ENCODE measurements at places on chromosomes 4 and X.

- DNase-seq: no peak
Observed at GRCh38 chr4:139499186-139499585, 45.3 kb downstream of the RAB33B start.

GRCh38 chrX:139842326-139843185 lies 90.3 kb downstream of the ATP11C start:
- no peak for DNase-seq

GRCh38 chr4:123452616-123453015 lies 56.0 kb downstream of the SPRY1 start:
- peak; percentile 75 for DNase-seq

- DNase-seq: no peak
Observed at GRCh38 chrX:38861489-38861888, 60.2 kb downstream of the MID1IP1 start.

GRCh38 chr4:47642191-47642830 lies 157.2 kb downstream of the ATP10D start:
- DNase-seq: no peak

GRCh38 chrX:54087661-54088060 lies 43.4 kb upstream of the PHF8 start:
- no peak for DNase-seq

DNA sequence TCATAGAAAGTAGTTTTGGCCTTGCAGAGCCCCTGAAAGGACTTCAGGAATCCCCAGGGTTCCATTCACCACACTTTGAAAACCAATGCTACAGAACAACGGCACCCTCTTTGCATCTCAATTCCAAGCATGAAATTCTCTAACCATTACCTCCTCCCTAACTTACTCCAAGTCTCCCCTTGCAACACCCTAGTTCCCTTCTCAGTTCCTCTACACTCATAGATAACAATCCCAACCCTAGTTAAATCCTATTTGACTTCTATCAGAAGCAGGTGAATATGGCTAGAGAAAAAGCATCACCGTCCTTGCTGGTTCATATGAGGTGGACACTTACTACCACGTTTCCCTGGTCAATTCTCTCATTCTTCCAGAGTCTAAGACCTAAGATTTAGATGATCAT lies 2.4 kb downstream of the RCHY1 start:
- no peak for DNase-seq

GRCh38 chr4:74316397-74316796 lies 8.1 kb downstream of the EPGN start:
- no peak for DNase-seq

DNA sequence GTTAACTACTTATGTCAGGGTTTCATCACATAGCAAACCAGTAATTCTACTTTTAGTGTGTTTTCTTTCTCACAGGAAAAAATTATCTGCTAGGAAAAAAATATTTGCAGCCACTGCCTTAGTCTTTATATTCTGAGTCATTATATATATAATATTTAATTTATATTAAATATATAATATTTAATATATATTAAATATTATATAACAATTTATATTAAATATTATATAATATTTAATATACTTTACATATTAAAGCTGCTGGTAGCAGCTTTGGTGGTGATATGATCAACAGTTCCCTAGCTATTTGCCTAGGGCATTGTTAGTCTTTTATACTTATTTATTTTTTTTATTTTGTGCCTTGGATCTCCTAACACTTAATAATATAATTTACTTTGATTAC lies 381.6 kb downstream of the STIM2 start:
- no peak for DNase-seq

- DNase-seq: no peak
Observed at GRCh38 chrX:129768586-129769466, 10.9 kb upstream of the SASH3 start.

DNA sequence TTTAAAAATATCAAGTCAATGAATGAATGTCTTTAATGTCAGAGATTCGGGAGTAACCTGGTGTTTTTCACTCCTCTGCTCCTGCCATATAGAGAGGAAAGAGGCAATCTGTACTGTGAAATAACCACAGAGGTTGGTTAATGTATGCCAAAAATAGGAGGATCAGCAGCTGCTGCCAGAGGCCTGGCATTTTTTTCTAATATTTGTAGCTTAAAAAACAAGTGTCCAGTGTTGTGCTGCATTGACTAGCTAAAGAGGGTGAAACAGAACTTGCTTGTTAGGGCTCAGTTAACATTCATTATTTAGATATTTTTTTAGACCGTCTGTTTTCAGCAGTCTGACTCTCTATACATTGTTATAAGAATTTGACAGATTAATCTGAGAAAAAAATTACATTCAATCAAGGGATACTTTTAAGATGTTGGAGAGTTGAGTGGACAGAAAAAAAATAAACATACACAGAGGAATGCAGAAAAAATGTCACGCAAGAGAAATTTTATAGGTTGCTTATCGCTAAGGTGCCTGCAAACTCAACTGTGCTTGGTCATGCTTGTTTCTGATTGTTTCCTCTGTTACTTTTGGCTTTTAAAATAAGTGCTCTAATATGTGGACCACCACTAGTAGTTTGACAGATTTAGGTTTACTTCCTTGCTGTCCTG lies 392.3 kb upstream of the GALNT7 start:
- no peak for DNase-seq

GRCh38 chr4:84683064-84683850 lies 100.3 kb downstream of the CDS1 start:
- DNase-seq: no peak

DNA sequence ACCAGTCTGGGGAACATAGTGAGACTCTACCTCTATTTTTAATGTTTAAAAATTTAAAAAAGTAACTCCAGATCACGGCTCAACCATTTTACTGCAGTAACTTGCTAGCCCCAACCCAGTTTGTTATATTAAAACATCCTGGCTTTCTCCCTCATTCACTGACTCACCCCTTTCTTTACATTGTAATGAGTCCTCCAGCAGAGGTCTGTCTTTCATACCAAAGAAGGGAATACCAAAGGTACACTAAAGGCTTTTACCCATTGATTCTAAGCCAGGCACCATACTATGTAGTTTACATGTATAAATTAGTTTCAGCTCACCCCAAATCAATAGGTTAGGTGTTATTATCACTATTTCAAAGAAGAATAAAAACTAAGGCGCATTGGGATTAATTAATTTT lies 286.9 kb downstream of the PACRGL start:
- DNase-seq: no peak

- DNase-seq: no peak
Observed at GRCh38 chr4:20983763-20984575, 283.7 kb downstream of the PACRGL start.

- peak; percentile 63 for DNase-seq
Observed at GRCh38 chrX:130539721-130540321, 138.0 kb downstream of the RBMX2 start.

DNA sequence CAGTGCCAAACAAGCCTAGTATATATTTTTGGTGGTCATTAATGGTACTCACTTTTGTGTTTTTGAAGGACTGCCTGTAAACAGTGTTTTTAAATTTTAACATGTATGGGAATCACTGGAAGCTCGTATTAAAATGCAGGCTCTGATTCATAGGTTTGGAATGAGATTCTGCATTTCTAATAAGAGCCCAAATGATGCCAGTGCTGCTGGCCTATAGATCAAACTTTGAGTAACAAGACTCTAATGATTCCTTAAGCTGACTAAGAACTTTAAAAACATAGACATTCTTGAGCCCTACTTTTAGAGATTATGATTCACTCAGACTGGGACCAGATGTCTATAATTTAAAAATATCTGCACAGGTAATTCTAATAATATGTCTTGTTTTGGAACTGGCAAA lies 823.2 kb upstream of the LCORL start:
- DNase-seq: no peak

- DNase-seq: no peak
Observed at GRCh38 chr4:97720869-97721432, 422.3 kb downstream of the STPG2 start.

GRCh38 chr4:110442309-110442708 lies 33.6 kb upstream of the ENPEP start:
- DNase-seq: no peak

GRCh38 chrX:3445806-3446490 lies 99.5 kb upstream of the MXRA5 start:
- no peak for DNase-seq

DNA sequence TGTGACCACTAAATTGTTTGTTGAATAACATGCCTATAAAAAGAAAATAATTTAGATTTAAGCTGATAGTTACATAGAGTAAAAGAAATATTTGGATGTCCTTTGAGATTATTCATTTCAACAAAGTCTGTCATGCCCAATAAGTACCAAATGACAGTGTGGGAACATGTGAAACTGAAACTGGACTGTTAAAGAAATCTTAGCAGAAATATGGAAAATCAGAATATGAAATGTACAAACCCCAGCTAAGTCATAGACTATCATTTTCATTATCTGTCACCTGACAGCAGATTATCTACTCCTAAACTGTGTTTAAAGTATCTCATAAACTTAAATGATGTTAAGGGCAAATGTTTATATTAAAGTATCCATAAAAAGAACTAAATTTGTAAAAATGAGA lies 437.8 kb upstream of the FAM241A start:
- DNase-seq: no peak

- DNase-seq: no peak
Observed at GRCh38 chr4:57091657-57092162, 18.5 kb downstream of the IGFBP7 start.

- DNase-seq: no peak
Observed at GRCh38 chr4:40685300-40685699, 55.6 kb upstream of the RBM47 start.

DNA sequence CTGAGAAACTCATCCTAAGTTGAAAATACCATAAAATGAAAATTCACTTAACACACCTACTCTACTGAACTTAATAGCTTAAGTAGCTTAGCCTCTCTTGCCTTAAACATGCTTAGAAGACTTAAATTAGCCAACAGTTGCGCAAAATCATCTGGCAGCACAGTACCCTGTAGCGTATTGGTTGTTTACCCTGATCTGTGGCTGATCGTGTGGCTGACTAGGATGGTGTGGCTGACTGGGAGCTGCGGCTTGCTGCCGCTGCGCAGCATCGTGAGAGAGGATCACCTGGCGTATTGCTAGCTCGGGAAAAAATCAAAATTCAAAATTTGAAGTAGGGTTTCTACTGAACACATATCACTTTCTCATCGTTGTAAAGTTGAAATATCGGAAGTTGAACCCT lies 6.3 kb downstream of the RUFY3 start:
- DNase-seq: no peak

DNA sequence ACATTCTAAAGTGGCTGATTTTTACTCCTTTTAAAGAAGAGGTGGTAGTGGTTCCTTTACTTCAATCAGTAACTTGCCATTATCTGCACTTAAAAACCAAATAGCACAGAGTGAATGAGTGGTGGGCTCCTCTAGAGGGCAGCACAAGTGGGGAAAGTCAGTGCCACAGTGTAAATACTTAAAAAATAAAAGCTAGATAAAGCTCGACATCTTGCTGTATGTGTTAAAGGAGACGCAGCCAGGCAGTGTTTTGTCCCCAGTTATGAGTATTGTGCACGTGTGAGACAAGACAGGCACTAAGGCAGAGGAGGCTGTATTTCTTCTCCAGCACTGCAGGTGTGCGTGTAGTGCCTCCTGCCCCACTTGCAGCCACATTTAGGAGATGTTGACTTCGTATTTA lies 24.6 kb downstream of the NAP1L5 start:
- no peak for DNase-seq

DNA sequence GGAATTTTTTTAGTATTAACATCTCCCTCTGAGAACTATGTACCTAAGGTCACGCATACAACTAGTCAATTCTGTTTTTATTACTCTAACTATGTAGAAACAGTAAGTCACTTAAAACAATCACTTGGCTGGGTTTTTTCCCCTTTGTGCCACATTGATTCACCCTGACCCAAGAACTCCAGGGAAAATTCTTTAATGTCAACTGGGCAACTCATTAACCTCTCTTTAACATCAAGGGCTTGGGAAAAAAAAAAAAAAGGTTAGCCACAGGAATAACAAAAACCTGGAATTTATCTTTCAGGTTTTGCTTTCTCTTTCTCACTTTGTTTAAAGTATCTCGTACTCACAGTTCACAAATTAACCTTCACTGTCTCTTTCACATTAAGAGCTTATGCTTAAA lies 8.1 kb downstream of the RPL9 start:
- no peak for DNase-seq

GRCh38 chr4:1624519-1624910 lies 59.6 kb downstream of the FAM53A start:
- DNase-seq: no peak

- DNase-seq: no peak
Observed at GRCh38 chr4:120616-121015, 3.7 kb upstream of the ZNF718 start.

GRCh38 chr4:170231377-170231776 lies 141.6 kb upstream of the AADAT start:
- DNase-seq: no peak

- DNase-seq: no peak
Observed at GRCh38 chrX:133857640-133858269, 127.6 kb downstream of the GPC3 start.

DNA sequence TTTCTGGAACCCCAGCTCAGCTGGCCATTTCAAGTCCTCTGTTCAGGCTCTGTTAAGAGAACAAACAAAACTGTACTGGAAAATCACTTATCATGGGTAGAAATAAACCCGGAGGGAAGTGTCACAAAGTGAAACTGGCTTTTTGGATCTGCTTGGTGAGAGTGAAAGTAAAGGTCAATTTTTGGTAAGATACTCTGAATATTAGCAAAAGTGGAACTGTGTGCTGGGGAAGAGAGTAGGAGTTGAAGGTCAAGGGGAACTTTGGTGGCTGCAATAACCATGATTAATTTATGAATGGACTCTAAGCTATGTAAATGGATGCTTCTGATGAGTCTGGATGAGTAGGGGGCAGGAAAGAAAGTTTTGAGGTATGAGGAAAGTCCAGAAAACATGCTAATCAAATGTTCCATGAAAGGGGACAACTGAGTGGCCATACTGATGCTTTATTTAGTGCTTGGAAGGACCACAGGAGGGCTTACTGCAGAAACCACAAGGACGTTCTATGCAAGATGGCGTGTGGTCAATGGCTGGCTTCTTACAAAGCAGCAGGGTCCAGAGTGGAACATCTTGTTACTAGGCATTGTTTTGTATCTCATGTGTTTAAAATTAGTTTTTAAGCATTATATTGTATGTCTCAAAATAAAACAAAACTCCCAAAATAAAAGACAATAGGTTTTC lies 36.8 kb upstream of the TNIP3 start:
- DNase-seq: no peak
